Stimulated activated CD4-positive, alpha-beta T cell treated with anti-CD3 and anti-CD28 coated beads, Interleukin-15, amount 100 ng/mL, for 48 hours (primary cell): ENCODE measurements at places on chromosomes 1 and 21.

- no peak for DNase-seq
Measured at GRCh38 chr1:1434131-1434823, 1.2 kb upstream of the VWA1 start.

GRCh38 chr21:39109596-39110210 lies 73.5 kb downstream of the PSMG1 start:
- DNase-seq = no peak

DNA sequence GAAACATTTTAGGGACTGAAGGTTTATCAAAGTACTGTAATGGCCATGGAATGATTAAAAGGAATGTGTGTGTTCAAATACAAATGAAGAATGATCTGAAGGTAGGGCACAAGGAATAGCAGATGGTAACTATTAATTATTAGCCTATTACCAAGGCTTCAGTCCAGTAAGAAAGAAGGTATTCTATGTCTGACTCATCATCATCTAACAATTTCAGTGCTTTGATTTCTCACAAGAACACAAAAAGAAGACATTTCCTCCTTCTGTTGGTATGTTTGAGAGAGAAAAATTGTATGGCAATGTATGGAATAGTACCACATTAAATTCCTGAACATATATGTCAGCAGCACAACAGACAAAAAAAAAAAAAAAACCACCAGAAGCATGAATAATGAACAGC lies 57.5 kb downstream of the TYW3 start:
- DNase-seq = no peak

DNA sequence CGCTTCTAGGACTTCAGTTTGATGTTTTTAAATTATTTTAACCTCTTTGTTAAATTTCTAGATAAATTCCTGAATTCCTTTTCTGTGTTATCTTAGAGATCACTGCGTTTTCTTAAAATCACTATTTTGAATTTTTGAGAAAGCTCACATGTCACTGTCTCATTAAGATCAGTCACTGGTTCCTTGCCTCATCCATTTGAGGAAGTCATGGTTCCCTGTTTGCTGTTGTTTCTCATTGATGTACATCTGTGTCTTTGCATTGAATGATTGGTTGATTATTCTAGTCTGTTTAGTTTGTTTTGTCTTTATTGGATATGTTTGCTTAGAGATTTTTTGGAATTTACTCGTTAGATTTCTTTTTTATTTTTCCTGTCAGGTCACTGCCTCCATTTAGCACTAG lies 50.1 kb downstream of the CRP start:
- no peak for DNase-seq

GRCh38 chr1:118949315-118949714 lies 38.8 kb downstream of the TBX15 start:
- DNase-seq = no peak

DNA sequence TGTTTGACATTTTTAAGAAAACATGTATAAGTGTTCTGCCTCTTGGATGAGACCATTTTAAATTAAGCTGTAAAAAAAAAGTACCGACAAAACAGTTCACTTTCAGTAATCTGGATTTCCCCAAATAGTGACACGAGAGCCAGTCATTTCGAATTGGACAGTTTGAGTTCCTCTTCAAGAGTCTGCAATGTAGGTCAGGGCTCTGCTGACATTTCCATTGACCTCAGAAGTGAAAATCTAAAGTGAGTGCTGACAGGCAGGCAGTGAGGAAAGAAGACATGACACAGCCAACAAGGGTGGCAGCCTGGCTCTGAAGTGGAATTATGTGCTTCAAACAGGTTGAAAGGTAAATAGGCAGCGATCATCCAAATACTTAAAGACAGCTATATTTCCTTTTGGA lies at the start of gene IL23R:
IL23R (plus strand) TSS at position 259 of the 400 bp plus-strand sequence. CDS start 1,667 bp downstream, outside the sequence.
- no peak for DNase-seq

DNA sequence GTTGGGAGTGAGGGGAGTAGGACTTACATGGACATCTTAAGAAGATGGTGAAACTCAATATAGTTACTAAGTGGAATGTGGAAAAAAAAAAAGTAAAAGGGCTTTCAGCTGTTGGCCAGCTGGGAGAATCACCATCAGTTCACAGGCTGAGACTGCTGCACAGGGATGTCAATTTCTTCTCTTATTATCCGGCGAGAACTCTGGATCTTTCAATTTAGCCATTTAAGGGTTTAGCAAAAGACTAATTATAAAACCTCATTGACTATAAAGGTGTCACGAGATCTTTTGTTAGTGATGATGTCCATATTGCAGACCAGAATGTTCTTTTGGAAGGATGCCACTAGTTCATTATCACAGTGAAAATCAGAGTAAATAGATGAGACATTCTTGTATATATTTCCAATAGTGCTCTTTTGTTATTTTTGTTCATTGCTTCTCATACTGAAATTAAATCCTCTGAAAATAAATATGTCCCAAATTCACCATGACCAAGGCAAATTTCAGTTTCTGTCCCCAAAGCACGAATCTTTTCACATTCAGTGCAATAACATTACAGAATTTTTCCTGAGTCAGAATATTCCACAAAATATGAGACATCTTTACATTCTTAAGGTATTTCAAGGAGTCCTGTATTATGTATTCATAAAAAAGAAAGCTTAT lies 266.1 kb downstream of the DNM3 start:
- no peak for DNase-seq

DNA sequence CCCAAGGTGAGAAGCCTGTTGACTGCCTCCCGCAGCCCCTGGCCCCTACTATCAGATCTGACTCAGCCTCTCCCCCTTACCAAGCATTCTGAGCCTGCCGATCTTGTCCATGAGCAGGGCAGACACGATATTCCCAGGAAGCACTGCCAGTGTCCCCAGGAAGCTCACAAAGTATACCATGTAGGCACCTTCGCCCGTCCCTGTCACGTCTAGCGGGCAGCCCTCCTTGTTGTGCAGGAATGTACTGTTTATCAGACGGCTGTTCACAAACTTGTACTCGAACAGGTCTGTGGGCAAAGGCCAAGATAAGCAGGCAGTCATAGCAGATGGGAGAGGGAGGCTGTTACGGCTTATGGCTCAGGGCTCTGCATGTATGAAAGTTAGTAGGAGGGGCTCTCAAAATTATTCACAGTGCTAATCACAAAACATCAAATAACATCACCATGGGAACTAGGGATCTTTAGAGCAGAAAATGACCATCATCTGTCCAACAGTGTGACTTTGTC lies 7.3 kb downstream of the BOLA1 start:
- no peak for DNase-seq

- DNase-seq = no peak
Measured at GRCh38 chr1:236753516-236753915, 41.6 kb upstream of the MTR start.

- DNase-seq = no peak
Measured at GRCh38 chr21:35004314-35004713, 44.8 kb downstream of the RUNX1 start.

- DNase-seq = no peak
Measured at GRCh38 chr1:152626744-152627143, 3.8 kb upstream of the LCE3A start.

DNA sequence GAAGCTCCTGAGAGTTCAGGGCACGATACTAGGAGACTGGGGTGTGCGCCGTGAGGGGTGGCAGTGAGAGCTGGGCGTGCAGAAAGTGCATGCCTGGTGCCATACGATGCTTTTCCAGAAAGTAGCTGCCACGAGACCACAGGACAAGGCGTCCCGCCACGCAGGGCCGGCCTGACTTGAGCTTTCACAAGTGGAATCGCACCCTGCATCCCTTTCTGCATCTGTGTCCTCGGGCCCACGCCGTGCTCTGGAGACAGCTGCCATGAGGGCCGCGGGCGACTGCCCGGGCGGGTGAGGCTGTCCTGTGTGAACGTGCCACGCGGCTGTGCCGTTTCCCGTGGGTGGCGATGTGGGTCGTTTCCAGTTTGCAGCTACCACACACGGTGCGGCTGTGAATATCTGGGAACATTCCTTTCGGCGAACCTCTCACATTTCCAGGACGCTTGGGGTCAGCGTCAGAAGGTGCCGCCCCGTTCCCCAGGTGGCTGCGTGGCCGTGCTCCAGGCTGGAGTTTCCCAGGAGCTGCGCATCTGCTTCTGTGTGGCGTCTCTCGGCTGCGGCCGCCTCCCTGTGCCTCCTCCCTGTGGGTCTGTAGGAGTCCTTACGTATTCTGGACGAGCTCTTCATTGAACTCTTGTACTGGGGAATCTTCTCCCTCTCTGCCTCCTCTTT lies 1.0 kb upstream of the PERM1 start:
- no peak for DNase-seq

DNA sequence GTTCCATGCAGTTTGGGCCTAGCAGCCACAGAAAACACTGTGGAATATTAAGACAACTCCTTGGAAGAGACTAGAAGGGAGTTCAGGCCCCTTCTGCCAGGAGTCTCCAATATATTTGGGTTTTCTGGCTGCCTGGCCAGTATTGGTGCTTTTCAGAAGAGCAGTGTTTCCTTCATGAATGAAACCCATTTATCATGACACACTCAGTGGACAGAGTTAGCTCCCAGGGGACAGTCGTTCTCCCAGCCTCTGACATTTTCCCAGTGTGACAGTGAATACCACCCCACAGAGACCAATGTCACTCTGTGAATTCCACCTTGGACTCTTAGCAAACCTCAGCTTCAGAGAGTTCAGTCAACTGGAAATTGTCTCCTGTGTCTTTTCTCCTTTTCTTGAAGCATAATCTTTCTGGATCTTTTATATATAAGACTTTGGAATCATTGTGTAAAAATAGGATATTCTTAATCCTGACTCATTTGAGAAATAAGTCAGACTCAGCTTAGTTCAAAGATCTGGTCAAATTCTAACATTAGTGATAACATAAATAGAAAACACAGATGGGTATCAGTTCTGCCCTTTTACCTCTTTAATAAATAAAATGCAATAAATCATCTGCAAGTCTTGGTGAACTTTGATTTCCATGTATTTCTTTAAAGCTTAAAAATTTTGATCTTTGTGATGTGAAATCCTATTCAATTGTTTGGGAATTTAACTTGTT lies 40.4 kb downstream of the GNG12 start:
- no peak for DNase-seq

DNA sequence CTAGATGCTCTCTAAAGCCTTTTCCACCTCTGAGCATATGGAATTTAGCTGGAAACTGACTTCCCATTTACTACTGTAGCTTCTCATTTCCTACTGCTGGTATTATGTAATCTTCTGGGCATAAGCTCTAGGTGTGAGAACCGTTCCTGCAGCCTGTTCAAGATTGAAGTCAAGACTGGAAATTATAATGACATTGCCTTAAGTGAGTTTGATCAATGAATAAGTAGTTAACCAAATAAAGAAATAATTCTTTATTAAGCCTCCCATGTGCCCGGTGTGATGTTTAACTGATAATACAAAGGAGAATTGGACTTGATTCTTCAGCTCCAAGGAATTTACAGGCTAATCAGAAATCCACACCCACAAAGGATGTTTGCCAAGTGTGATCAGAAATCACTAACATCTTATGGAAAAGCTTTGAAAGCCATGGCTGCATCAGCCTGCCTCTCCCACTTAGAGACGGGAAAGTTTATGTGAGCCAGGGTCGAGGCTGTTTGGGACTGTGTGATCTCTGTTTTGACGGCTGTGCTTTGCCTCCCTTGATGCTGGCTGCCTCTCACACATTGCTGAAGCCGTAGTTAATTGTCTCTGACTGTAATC lies 36.4 kb upstream of the PRELP start:
- DNase-seq = no peak

GRCh38 chr1:185560760-185561159 lies 173.4 kb upstream of the HMCN1 start:
- DNase-seq = no peak

GRCh38 chr1:1072849-1073742 lies 1.0 kb downstream of the RNF223 start:
- DNase-seq = no peak

- no peak for DNase-seq
Measured at GRCh38 chr1:155657463-155657862, 31.1 kb downstream of the YY1AP1 start.
